ENCODE measurements at places on chromosomes 16 and 17. TPM values are rescaled to one million over a fixed set of nuclear protein-coding genes. Genes with fewer than 3 reads are reported as not detected.

The B9D1 gene
- 63.6 TPM for total RNA-seq

The MYH10 gene
- 159 TPM for total RNA-seq

The OR3A3 gene
- not detected for total RNA-seq

The HMOX2 gene
- total RNA-seq = 59.2 TPM

The OR4D1 gene
- total RNA-seq = not detected

The ALOX15B gene
- 0.18 TPM for total RNA-seq

The HAP1 gene
- under 0.01 TPM for total RNA-seq

The CLEC19A gene
- not detected for total RNA-seq

The NIP7 gene
- 16.4 TPM for total RNA-seq

The SBK1 gene
- not detected for total RNA-seq

The FAM171A2 gene
- 2.3 TPM for total RNA-seq

The MT1G gene
- total RNA-seq = not detected

The HOXB4 gene
- total RNA-seq = not detected
